ENCODE measurements at places on chromosomes 1 and 21.

DNA sequence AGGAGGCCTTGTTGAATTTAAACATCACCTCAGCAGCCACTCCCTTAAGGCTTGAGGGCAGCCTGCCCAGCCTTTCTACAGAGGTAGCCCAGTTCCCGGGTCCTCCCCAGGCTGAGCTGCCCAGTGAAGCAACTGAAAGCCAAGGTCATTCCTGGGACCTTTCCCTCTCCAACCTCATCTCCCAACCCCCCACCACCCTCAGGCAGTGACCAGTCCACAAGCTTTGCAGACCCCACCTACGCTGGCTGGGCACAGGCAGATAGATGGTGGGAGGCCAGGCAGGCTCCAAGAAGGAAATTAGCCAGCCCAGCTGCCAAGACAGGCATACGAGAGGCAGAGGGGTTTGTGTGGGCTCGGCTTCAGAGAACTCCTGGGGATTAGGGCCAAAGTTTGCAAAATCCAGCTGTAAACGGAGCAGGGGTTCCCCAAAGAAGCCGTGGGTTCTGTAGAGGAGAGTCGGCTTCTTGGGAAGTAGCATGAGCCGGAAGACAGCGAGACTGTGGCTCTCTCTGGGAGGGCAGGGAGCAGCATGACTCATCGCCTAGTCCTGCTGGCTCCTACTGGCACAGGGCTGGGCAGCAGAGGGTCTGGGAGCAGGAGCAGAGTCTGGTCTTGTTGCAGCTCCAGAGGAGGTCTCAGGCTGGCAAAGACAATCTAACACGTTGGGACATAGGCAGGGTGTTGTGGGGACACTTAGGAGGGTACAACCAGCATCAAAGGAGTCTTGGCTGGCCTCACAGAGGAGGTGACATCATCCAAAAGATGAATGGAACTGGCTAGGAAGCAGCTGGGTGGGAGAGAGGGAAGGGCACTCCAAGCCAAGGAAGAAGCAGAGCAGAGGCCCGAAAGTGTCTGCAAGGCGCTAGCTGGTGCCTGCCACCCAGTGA lies 2.8 kb upstream of the ZC3H12A start:
- peak; percentile 44 for DNase-seq

DNA sequence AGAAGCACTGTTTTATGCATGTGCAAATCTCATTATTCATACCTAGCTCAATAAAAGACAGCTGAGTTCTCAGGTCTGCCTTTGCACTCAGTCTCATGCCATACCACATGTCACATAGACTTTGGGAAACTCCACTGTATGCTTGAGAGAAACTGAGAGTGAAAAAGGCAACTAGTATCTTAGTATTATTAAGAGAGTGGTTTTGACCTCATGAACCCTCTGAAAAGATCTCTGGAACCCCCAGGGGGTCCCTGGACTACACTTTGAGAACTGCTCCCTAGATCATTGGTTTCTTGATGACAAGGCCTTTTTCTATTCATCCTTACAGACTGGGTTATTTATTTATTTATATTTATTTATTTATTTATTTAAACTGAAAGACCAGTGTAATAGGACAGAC lies 3.7 kb upstream of the RHEX start:
- DNase-seq, result no peak

GRCh38 chr1:96498744-96499340 lies 222.7 kb upstream of the PTBP2 start:
- no peak for DNase-seq

- DNase-seq, result no peak
Observed at GRCh38 chr1:221919341-221919740, 177.5 kb upstream of the DUSP10 start.

DNA sequence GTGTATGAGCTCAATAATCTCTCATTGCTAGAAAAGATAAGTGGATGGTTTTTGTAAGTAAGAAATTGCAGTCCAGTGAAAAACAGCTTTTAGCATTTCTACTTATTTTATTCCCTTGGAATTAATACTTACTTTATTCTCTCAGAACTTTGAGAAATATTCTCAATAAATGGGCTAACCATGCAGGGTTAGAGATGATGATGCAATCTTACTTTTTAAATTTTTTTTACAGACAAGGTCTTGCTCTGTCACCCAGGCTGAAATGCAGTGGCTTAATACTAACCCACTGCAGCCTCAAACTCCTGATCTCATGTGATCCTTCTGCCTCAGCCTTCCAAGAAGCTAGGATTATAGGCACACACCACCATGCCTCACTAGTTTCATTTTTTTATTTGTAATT lies 440.8 kb upstream of the ZP4 start:
- no peak for DNase-seq

DNA sequence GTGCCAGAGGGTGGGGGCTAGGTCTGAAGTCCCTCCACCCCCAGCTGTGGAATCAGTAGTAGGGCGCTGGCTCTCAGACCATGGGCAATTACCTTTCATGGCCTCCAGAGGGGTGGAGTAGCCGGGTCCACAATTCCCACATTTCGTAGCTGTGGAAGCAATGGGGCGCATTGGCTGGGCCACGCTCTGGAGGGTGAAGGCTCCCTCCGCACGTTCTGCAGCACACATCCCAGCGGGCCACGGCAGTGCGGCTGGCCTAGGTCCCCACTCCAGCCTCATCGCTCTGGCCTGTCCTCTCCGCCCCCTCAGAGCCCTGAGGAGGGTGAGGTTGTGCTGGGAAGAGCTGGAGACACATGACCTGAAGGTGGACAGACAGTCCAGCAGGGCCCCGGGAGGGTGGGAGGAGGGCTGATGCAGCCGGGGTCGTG lies 2.9 kb downstream of the SELENBP1 start:
- no peak for DNase-seq

GRCh38 chr1:1622010-1622787 lies 6.9 kb downstream of the MIB2 start:
- DNase-seq, result no peak
